ENCODE measurements at places on chromosomes 2 and 18.

DNA sequence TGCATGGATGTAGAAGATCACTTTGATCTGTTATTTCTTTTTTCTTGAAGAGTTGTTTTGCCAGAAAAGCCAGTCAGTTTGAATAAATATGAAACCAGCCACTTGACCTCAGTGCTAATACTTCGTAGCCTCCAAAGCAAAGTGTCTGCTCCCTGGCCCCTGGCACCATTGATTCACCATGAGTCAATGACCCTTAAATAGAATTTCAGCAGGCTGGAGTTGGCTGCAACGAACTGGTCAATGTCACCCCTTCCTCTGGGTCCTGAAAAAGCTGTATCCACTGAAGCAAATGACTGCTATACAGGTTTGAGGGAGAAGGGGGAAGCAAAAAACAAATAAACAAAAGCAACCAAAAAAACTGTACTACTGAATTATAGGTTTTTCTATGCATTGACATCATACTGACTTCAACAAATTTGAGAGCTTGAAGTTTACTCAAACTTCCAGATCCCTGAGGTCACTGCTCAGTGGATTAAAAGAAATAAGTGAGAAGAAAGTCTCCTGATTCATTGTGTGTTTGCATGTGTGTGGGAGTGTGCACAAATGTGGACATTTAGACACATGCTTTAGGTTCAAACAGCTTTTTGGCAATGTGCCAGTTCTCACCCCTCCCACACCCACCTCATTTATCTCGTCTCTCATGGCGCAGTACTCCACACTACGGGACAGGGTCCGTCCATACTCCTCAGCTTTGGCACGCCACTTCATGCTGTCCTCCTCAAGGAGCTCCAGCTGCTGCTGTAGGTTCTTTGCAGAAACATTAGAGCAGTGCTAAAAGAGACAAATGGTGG is 58.1 kb upstream of the TTN start:
- DNase-seq: no peak

GRCh38 chr2:33602201-33602830 is 3.2 kb upstream of the FAM98A start:
- DNase-seq: peak; percentile 8

GRCh38 chr2:157857881-157858280 is 18.2 kb downstream of the ACVR1 start:
- no peak for DNase-seq

- DNase-seq: no peak
Measured at GRCh38 chr2:68200157-68200787, 42.6 kb downstream of the PNO1 start.

GRCh38 chr2:190343536-190344275 is at the start of gene INPP1:
INPP1 (plus strand) TSS chr2:190343589; CDS start chr2:190360103, 16,514 bp downstream.
- peak; percentile 79 for DNase-seq

- DNase-seq: peak; percentile 65
Measured at GRCh38 chr2:46364797-46365457, 67.7 kb downstream of the EPAS1 start.

DNA sequence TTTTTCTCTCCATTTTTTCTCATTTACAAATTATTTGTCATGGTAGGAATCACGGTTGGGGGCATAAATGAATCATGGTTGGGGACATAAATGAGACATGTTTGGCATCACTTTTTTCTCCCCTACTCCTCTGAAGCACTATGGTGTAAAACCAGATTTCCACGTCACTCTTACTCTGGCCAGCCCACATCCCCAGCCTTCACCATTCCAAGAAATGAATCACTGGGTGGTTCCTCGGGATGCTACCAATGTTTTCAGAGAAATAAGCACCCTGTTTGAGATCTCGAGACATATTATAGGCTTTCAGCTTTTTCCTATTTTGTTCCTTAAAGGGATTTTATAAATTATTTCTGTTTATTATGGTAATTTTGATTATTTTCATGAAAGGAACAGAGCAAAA is 155.0 kb upstream of the SLC8A1 start:
- DNase-seq: no peak

GRCh38 chr2:231387904-231388724 is 7.4 kb upstream of the B3GNT7 start:
- peak; percentile 66 for DNase-seq

- DNase-seq: no peak
Measured at GRCh38 chr18:69658685-69659084, 258.0 kb downstream of the DOK6 start.

- DNase-seq: no peak
Measured at GRCh38 chr18:12879840-12880540, 4.0 kb downstream of the PTPN2 start.

DNA sequence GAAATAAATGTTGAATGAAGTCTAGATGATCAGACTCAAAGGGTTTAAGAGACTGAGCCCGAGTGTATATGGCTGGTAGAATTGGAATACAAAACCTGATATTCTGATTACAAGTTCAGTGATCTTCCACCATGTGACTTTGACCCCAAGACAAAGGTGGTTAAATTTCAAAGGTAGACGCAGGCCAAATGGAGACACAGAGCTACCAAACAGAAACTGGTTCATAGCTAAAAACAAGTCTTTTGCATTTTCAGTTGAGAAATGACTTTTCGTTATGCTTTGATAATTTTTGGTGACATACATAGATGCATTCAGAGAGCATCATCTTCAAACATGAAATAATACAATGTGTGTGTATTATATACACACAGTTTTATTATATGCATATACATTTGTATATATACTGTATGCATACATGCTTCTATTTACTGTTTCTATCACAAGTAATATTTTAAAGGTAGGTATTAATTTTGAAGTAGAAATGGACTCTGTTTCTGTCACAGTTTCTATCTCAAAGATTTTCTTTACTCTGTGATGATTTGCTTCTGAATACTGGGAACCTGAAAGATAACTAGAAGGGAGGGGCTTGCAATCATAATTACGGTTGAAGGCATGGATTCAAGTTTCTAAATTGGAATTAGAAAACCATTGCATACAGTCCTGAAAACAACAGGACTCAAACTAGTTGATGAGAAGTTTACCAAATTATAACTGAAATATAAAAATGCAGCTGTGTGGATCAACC is 142.3 kb downstream of the ABCA12 start:
- no peak for DNase-seq

GRCh38 chr2:70532244-70532935 is 21.2 kb downstream of the TGFA start:
- no peak for DNase-seq

GRCh38 chr2:199627417-199627816 is 169.7 kb upstream of the SATB2 start:
- no peak for DNase-seq

GRCh38 chr2:220569112-220569897 is 941.9 kb downstream of the SLC4A3 start:
- DNase-seq: no peak

- DNase-seq: no peak
Measured at GRCh38 chr18:41457765-41458326, 497.2 kb upstream of the PIK3C3 start.

DNA sequence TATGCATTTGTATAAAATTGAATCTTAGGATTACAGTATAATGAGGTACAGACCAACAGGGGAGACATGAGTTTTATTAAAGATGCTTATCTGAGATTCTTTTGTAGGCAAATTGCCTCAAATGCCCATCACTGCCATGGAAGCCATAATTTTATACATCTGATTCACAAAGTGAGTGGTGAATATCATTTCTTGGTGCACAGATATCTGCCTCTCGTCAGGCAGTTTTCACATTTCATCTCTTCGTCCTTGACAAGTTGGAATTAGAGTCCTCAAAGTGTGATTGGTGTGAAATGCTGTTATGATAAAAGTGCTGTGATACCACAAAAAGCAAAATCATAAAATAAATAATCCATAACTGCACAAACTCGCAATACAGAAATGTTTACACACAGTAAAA is 1602.8 kb upstream of the DDX18 start:
- no peak for DNase-seq

- no peak for DNase-seq
Measured at GRCh38 chr2:168552450-168552856, 96.4 kb downstream of the CERS6 start.

DNA sequence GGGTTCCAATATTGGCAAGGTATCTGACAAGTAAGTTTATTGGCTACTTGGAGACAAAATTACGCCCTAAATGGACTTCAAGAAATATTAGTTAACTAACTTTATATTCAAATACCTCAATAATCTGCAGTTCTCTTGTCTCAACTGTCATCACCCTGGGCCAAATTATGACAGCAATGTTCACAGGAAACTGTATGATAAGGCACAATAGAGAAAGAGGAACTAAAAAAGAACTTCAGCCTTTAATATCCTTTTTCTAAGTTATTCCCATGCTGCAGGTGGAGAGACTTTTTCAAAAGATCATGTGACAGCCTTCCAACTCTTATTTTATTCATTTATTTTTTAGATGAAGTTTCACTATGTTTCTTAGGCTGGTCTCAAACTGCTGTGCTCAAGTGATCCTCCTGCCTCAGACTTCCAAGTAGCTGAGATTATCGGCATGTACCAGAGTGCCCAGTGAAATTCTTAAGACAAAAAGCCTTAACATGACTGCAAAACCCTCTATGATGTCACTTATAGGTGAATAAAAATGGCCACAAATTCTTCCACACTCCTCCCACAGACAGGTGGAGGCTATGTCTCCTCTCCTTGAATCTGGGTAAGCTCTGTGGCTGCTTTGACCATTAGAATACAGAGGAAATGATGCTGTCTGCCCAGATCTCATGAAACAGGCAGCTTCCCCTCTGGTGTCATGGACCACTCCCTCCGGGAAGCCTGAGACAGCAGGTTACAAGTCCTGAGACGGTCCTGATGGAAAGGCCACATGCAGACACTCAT is 211.0 kb downstream of the TGIF1 start:
- DNase-seq: no peak

DNA sequence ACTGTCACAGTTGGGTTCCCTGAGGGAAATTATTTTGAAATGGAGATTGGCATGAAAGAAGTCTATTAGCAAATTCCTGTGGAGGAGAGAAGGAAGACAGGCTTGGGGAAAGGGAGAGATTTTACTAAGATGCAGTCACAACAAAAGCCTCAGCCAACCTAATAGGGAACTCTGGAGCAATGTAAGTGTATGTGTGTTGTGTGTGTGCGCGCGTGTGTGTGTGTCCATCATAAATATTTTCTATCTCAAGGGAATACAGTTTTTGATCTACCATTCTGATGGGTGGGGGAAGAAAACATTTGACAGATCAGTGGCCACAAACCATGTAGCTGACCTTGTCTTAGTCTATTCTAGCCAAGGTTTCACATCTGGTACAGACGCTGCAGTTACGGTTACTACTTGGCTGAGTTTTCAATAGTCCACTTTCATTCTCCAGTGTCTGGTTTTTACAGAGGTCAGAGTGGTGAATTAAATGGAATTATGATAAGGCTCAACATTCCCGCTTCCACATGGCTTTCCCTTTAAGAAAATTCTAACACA is 72.6 kb downstream of the MREG start:
- no peak for DNase-seq

DNA sequence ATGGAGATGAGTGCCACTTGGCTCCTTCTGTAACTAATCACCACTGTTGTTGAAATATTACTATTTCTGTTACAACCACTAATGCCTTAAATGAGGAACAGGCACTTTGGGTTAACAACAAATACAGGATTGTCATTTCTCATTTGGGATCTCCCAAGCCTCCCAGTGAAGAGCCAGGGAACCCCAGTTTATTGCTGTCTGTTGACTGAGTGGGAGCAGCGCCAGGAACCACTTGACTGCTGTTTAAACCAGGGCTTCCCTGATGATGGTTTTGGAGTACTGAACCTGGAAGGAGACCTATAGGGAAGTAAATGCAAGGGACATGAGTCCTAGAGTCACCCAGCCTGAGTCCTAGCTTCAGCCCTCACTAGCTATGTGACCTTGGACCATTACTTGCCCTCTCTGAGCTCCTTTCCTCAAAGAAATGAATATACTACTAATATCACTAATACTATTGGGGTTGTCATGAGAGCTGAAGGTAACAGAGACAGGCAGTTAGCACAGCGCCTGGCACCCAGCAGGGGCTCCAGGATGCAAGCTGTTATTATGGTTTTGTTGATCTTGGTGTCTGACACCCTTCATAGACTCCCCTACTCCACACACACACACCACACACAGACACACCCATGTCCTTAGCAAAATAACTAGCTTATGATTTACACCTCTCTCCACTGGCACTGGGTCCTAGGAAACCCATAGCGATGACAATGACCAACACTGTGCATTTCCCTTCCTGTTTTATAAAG is 104.2 kb upstream of the FZD7 start:
- DNase-seq: no peak

DNA sequence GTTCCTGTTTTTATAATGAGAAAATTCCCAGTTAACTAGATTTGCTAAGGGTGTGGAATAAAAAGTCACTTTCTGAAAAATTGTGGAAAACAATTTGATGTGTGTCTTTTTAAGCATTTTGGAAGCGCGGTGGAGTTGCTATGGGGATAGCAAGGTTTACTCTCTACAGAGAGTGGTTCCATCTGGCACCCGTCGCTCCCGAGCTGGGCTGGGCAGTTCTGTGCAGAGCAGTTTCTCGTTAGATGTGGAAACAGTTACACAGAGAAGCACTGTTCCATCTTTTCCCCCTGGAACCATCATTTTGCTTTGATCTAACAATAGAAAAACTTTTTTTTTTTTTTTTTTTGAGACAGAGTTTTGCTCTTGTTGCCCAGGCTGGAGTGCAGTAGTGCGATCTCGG is 17.4 kb downstream of the LDLRAD4 start:
- peak; percentile 23 for DNase-seq

DNA sequence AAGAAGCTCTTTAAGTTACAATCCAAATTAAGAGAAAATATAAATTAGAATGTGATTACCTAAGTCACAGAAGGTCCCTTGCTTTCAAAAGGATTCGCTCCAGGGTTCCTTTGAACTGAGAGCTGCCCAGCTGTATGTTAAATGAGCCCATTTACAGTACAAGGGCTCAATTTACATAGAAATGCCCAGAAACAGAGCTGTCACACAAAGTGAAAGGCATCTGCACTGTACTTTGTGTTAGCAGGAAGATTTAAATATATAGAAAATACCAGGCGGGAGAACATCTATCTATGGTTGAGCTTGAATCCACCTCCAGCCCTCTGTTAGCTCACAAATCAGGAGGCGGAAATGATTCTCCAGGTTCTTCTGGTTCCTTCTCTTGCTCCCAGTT is 272.9 kb downstream of the PAX3 start:
- no peak for DNase-seq

- no peak for DNase-seq
Measured at GRCh38 chr2:128172191-128172590, 81.2 kb downstream of the UGGT1 start.

- DNase-seq: peak; percentile 33
Measured at GRCh38 chr2:239271471-239271870, 129.3 kb downstream of the HDAC4 start.

GRCh38 chr2:165369131-165369897 is 100.2 kb upstream of the CSRNP3 start:
- DNase-seq: no peak

GRCh38 chr2:1594123-1594372 is 150.3 kb downstream of the PXDN start:
- DNase-seq: no peak

DNA sequence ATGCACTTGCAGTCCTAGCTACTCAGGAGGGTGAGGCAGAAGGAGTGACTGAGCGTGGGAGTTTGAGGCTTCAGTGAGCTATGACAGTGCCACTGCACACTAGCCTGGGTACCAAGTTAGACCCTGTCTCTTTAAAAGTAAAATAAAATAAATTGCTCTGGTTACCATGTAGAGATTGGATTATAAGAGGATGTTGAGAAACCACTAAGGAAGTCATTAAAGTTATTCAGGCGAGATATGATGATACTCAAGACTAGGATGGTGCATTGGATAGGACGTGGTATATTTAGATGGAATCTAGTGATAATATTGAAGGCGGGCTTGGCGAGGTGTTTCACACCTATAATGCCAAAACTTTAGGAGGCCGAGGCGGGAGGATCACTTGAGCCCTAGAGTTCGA is 50.6 kb downstream of the BMPR2 start:
- no peak for DNase-seq

- DNase-seq: no peak
Measured at GRCh38 chr2:143193121-143193520, 63.9 kb downstream of the ARHGAP15 start.

All from SJSA1 (cell line).